ENCODE measurements at places on chromosomes 13 and 19.
A peak's percentile ranks its signal among the peaks of the same experiment; 100 is the strongest.

DNA sequence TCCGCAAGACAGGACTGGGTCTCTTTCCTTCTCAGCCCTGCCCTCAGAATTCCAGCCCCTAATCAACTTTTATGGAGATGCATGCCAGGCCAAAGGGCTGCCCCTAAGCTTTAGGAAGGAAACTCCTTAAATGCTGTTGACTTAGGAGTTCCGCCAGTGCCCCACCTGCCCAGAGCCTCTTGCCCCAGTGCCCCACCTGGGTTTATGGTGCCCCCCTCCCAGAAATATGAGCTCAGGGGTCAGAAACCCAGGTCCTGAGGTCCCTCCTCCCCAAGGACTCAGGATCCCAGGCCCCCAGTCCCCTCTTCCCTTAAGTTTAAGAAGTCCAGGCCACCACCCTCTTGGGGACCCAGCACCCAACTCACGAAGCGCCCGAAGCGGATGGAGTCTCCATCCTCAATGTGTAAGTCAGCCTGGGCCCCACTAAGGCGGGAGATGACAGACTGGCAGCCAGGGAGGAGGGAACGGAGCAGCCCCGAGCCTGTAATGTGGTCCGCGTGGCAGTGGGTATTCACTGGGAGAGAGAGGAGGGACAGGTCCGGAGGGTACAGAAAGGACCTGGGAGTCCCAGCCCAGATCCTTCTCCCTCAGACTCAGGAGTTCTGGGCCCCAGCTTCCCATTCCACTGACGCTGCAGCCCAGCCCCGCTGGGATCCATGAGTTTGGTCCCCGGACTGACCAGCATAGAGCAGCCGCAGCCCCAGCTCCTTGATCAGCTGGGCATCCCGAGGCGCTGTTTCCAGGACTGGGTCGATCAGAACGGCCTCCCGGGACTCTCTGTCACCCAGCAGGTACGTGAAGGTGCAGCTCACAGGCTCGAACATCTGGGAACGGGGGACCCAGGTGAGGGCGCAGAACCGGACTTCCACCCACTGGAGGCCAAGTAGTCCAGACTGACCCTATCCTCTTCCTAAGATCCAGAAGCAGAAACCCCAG lies 897 bp downstream of the ETHE1 start:
- DNase-seq, result no peak

DNA sequence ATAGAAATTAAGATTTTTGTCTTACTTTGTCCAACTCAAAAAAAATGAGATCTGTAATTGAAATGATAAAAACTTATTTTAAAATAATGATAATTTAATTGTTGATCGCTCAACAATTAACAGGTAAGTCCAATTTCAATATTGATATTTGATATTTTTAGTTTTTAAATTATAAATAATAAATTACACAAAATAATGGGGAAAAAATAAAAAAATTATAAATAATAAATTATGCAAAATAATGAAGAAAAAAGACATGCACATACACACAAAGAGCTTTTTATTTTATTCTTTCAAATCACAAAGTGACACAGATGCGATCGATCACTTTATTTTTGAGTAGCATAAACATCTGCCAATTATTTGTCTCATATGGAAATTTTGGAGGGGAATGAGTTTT lies 40.8 kb downstream of the KCTD12 start:
- no peak for DNase-seq

DNA sequence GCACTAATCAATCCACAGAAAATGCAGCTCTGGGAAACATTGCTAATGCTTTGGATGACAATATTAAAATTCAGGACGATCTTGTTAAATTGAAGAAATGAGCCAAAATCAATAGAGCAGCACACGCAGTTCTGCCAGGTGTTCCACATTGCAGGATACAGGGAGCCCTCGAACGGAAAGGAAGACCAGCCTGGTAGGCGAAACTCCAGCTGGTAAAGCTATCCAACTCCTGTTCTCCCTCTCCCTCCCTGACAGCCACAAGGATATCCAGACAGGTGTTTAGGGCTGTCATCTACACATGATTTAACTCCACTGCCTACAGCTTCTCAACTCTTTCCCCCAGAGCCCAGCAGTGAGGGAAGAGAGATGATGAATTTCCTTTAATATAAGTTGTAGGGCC lies 67.7 kb downstream of the EPSTI1 start:
- no peak for DNase-seq

DNA sequence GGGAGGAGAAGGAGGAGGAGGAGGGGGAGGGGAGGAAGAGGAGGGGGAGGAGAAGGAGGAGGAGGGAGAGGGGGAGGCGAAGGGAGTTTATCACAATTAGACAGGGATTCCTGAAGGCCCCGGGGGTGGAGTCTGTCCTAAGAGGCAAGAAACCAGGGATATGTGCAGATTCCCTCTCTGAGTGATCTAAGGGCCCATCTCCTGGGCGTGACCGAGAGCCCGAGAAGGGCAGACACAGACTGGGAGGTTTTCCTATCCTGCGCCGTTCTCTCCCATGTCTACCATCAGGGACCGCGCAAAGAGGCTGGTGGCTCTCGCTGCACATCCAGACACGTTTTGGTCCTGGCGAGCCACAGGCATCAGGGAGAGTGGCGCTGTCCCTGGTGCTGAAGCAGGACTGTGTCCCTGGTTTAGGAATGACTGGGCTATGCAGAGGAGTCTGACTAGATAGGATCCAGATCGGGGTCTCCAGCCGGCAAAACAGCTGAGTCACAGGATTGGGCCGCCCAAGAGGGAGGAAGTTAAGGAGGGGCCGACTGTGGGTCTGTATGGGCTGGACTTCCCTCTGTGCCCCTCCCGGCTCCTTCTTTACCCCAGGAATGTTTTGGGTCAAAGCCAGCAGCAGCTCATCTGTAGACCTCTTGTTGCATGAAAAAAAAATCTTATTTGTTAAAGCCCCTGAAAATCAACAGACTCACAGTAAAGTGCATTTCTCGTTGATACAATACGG lies 17.9 kb upstream of the ZNF175 start:
- peak; percentile 71 for DNase-seq

- DNase-seq, result peak; percentile 40
Measured at GRCh38 chr19:2500841-2501261, 24.9 kb downstream of the GADD45B start.

GRCh38 chr13:25675060-25675459 lies 303.3 kb downstream of the ATP8A2 start:
- DNase-seq, result no peak

DNA sequence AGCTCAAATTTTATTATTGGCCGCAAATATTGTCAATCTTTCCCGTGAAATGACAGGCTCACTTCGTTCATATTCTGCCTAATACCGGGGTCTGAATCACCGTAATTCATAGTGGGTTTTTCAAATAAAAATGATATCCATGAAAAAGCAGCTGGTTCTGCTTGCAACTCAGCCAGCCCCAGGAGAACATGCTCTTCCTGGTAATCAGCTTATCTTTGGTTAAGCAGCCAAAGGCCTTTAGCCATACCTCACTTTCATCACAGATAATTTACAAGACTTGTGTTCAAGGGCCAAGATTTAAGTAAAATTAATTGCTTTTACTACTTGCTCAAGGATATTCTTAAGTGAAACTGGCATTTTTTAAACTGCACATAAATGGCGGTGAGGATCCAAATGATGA lies 22.5 kb downstream of the RNASEH2B start:
- no peak for DNase-seq

DNA sequence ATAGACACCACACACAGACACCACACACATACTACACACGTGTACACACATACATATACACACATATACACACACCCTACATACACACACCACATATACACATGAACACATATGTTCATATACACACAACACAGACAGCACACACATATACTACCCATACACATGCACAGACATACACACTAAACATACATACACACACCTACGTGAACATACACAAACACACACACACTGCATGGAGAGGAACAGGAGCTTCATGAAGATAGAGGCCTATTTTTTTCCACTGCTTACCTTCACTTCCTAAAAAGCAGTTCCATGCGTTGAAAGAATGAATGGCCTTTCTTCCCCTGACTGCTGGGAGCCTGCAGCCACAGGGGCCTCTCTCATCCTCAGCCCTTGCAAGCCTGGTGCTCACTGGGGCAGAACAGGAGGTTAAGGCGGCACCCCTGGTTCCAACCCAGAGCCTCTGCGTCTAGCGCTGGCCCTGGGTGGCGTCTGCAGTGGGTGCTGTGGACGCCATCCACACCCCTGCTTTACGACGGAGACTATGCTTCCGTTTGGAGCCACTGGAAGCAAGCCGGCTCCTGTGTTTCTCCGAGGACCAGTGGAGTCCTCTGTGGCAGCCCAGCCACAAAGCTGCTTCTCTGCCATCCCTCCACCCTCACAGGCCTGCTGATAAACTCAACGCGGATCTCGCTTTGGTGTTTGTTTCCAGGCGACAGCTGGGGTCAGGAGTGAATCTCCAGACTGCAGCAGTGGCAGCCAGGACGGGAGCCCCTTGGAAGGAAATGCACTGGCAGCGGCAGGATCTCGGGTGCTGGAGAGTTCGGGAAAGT lies 1.9 kb upstream of the RASA3 start:
- DNase-seq, result no peak

DNA sequence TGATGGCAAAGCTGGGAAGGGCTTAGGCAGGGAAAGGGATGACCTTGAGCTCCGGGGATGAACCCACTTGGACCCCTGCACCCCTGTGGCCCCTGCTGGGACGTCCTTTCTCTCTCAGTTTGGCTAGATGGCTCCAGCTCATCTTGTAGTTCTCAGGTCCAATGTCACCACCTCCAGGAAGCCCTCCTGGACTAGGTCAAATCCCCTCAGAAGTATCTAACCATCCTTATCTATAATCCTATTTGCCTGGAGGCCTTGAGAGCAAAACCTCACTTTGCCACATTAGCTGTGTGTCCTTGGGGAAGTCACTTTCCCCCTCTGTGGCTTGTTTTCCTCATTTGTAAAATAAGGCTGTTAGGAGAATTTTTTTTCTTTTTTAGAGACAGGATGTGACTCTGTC lies 42.7 kb upstream of the NFIC start:
- DNase-seq, result no peak

DNA sequence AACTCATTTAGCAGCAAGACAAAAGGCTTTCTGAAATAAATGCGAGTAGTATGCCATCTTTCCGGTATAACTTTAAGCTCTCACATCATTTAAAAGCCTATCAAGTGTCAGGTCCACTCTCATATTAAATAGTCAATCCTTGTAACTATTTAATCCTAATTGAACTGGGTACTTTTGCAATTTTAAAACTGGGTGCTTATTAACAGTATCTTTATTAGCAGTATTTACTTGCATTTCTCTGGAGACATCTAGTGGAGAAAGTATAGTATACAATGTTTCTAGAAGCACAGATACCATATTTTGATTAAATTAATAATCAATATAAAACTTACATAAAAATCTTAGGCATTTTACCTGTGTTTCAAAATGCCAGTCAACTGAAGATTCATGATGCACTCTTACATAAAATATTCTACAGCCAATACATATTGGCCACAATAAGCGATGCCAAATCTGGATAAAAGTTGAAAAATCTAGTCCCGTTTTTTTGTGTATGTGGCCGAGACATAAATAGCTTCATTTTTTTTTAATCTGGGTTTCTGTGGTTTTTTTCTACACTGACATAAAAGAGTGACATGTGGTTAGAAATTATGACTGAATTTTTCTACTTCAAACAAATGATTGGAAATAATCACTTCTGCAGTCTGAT lies 4.3 kb upstream of the POSTN start:
- peak; percentile 52 for DNase-seq

- DNase-seq, result no peak
Measured at GRCh38 chr13:22135446-22135845, 464.6 kb downstream of the FGF9 start.

DNA sequence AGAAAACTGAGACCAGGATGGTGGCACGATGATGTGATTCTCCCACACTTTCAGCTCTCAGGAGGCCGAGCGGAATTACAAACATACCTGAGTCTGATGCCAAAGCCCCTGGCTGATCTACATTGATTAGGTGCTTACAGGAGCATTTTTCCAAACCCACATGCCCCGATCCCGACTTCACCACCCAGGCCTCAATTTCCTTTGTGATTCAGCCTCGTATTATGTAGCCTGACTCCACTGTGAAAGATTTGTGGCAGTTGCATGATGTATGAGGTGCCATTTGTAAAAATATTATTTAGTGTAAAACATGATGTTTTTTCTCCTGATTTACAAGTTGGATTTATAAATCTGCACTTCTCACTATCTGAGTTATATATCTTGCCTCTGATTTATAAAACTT lies 118.0 kb downstream of the TSHZ3 start:
- peak; percentile 29 for DNase-seq

DNA sequence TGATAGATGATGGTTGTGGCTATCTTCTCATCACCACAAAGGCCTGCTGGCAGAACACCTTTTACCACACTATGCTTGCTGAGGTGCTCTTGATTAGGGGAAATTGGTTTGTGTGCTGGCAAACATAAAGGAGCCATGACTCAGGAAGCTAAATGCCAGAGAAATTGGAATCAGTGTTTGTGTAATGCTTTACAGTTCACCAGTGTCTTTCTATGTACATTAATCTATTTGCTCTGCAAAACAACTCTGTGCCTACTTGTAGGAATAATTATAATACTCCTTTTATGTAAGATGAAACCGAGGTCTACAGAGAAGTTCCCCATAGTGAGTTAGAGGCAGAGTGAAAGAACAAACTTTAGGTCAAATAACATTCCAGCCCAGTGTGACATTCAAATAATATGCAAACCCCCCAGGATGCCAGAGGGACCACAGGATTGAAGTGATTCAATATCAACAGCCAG lies 390.5 kb upstream of the HTR2A start:
- DNase-seq, result peak; percentile 91

DNA sequence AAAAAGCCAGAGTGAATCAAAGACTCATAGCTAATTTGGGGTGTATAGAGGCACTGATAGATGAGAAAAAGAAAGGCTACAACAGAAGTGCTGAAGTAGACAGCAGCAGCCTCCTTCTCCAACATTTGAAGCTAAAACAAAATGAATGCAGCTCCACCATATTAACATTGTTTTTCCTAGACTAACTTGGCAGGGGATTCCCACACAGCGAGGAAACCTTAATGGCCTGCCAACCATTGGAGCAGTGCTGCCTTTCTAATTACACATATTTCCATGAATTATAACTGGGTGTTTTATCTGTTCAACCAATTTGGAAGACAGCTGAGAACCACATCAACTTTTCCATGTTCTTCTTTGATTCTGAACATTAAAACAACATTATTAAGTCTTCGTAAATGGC lies 478.6 kb downstream of the LIG4 start:
- no peak for DNase-seq

- peak; percentile 3 for DNase-seq
Measured at GRCh38 chr13:48000559-48001113, 437 bp downstream of the SUCLA2 start.

- DNase-seq, result no peak
Measured at GRCh38 chr13:21427741-21428140, 31.4 kb downstream of the ZDHHC20 start.

- no peak for DNase-seq
Measured at GRCh38 chr13:37383856-37384370, 214.7 kb downstream of the POSTN start.

DNA sequence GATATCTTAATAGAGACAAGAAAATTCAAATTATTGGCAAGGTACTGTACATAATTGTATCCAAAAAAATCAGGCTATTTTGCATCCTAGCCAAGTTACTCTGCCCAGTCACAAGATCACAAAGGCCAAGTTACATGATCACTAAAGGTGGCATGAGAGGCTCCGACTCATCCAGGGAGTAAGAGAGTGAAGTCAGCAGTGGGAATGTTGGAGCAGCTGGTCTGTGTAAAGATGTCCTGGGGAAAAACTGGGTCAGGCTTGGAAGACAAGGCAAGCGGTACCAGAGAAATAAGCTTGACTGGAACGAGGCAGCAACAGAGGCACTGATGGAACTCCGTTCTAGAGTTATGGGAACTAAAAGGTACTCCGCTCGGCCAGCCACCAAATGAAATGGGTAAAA lies 50.2 kb upstream of the PSG2 start:
- no peak for DNase-seq
